ENCODE measurements at places on chromosomes 2 and 18. TPM values are rescaled to one million over a fixed set of nuclear protein-coding genes. Genes with fewer than 3 reads are reported as not detected.
A peak's percentile ranks its signal among the peaks of the same experiment; 100 is the strongest.

- peak overlapping the region; percentile 86 for H3K4me3 ChIP-seq
- H3K27me3 ChIP-seq: peaks cover 10% of the 10 kb centered on the region
- H3K36me3 ChIP-seq: peaks cover 44% of the 10 kb centered on the region
- peaks cover 5% of the 10 kb centered on the region for H3K4me1 ChIP-seq
- ATAC-seq: no peak
Measured at GRCh38 chr18:659597-659996, 2.1 kb downstream of the TYMS start.

DNA sequence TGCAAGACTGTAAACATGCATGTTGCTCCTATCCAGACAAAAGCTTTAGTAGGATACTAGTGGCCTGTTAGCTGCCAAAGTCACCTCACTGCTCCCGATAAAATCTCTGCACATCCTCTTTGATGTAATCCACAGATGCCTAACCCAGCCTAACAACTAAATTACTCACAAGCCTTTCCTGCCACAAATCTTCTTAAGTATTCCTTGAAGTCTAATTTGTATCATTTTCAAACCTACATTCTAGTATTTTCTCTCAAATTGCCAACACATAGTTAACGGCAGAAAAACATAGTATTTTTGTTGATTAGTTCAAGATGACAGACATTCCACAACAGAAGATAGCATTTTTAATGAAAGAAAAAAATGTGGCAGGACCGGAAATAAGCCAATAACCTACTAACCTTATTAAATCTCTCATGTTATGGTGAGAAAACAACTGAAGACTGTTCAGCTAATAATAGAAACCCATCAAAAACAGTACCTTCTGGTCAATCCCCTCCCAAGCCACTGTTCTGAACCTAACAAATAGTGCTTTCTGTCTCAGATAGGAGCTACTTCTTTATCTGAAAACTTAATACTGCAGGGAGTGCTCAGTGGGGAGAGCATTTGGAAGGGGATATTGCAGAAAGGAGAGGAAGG, at the start of gene MPP4:
MPP4 (minus strand) TSS at position 57 of the 639 bp plus-strand sequence. CDS start 4,690 bp downstream, outside the sequence.
- peaks cover 12% of the 10 kb centered on the region for H3K4me1 ChIP-seq
- peaks cover 20% of the 10 kb centered on the region for H3K36me3 ChIP-seq
- no peak for ATAC-seq
- H3K27me3 ChIP-seq: no peaks in the 10 kb centered on the region
- H3K27ac ChIP-seq: no peak within 1 kb of the TSS

DNA sequence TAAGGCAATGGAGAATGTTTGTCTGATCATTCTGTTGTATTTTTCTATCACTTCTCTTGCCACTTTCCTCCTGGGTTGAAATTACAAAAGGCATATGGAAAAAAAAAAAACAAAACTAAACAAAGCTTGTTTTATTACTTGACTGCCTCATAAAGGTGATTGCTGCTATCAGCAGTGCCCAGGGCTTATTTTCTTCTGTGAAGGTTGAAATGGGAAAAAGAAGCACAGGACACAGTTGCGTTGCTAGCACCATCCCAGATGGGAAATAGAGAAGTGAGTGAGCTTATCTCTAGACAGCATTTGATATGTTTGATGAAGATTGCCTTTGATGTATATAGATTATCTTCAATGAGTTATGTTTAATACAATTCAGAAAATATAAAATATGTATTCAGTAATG, 633.8 kb upstream of the ZNF804A start:
- no peaks in the 10 kb centered on the region for H3K27me3 ChIP-seq
- H3K4me1 ChIP-seq: no peaks in the 10 kb centered on the region
- no peak overlapping the region for H3K4me3 ChIP-seq
- ATAC-seq: no peak
- no peaks in the 10 kb centered on the region for H3K36me3 ChIP-seq
- no peak overlapping the region for H3K27ac ChIP-seq

DNA sequence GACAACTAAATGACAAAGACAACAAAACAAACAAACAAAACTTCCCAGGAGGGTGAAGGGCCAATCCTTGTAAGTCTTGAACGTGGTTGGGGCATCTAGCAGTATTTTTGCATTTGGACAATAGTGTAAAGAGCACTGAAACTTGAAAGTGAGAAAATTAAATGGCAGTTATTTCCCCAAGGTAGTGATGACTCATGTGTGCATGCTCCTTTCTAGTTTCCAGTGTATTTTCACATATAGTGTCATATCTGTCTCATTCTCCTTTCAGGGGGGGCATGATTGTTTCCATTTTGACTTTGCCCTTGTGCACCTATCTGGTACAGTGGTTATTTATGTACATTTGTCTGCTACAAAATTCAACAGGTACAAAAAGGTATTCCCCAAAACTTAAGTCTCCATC, 39.5 kb downstream of the CERS6 start:
- peaks cover 30% of the 10 kb centered on the region for H3K4me1 ChIP-seq
- no peak overlapping the region for H3K4me3 ChIP-seq

GRCh38 chr18:36017232-36017631, 44.8 kb downstream of the RMP24 start:
- ATAC-seq: no peak
- no peak overlapping the region for H3K27ac ChIP-seq
- no peaks in the 10 kb centered on the region for H3K27me3 ChIP-seq
- H3K4me3 ChIP-seq: no peak overlapping the region

GRCh38 chr2:73068147-73068546, 3.4 kb downstream of the SFXN5 start:
- no peak overlapping the region for H3K4me3 ChIP-seq
- no peak overlapping the region for H3K27ac ChIP-seq
- ATAC-seq: no peak
- no peaks in the 10 kb centered on the region for H3K27me3 ChIP-seq
- H3K4me1 ChIP-seq: peaks cover 25% of the 10 kb centered on the region

DNA sequence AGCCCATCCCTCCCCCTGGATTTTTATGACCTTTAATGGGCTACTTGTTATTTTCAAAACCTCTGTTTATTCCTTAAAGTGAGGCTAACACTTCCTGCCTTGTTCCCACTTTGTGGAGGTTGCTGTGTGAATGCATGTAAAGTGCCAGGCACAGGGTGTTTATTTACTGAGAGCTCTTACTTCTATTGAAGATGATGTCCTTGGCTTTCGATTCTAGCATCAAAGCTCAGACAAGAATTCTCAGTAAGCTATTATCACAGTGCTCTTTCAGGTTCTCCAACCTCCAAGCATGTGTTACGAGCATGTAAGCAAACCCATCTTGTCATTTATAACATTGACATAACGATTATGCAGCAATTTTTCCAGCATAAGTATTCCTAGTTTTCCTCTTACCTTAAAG, 44.2 kb downstream of the DPYSL5 start:
- no peaks in the 10 kb centered on the region for H3K4me1 ChIP-seq
- no peak overlapping the region for H3K4me3 ChIP-seq
- no peak for ATAC-seq
- H3K36me3 ChIP-seq: no peaks in the 10 kb centered on the region
- H3K27me3 ChIP-seq: peaks cover 14% of the 10 kb centered on the region

- ATAC-seq: no peak
- no peaks in the 10 kb centered on the region for H3K27me3 ChIP-seq
- H3K4me3 ChIP-seq: no peak overlapping the region
- H3K36me3 ChIP-seq: no peaks in the 10 kb centered on the region
Measured at GRCh38 chr18:37676276-37676675, 110.7 kb upstream of the CELF4 start.

DNA sequence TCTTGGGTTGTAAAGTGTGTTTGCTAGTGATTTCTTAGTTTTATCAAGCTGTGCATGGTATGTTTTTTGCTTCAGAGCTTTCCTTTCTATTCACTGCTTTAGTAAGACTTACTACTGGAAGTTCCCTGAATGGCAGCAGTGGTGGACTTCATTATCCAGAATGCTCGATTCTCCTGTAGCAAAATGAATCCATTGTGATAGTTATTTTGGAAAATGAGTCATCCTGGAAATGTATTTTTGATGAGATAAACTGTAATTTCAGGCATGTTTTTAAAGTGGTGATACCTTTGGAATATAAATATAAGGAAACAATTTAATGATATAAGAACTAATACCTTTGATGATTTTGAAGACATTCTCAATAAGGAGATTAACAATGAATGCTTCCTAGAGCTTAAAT, 387.1 kb downstream of the PTPRM start:
- ATAC-seq: no peak
- no peaks in the 10 kb centered on the region for H3K27me3 ChIP-seq
- H3K4me3 ChIP-seq: peak overlapping the region; percentile 68
- H3K4me1 ChIP-seq: peaks cover 16% of the 10 kb centered on the region
- H3K27ac ChIP-seq: peak overlapping the region; percentile 81
- H3K36me3 ChIP-seq: peaks cover 5% of the 10 kb centered on the region

DNA sequence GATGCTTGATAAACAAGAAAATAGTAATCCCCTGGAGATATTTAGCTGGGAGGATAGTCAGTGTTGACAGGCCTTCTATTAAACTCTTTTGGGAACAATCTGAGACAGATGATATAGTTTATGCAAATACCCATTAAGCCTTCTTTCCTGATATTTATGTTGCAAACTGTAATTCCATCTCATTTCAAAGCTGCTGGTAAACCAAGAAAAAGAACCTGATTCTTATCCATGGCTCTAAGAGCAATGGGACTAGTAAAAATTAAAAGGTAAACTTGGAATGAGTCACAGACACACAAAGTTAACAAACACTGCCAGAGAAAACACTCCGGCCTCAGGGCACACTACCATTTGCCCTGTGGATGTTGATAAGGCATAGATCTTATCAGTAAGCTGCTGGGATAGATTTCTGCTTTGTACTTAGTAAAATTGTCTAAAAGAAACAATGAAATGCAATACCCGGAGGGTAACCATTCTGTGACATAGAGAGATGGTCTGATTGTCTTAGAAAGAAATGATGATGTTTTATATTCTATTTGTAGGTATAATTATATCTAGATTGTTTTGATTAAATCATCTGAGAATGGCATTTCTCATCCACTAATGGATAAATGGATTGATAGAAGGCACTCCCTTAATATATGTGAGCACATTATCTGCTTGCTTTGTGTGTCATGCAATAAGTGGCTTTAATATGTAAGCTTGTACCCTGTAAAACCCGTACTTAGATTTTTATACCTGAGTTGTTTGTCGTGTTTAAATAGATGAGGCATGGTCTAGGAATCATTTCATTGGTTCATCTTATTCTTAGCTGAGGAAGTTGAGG, 13.2 kb downstream of the GALR1 start:
- no peaks in the 10 kb centered on the region for H3K4me1 ChIP-seq
- ATAC-seq: no peak
- H3K27me3 ChIP-seq: peaks cover 12% of the 10 kb centered on the region
- no peak overlapping the region for H3K4me3 ChIP-seq
- H3K27ac ChIP-seq: no peak overlapping the region
- H3K36me3 ChIP-seq: no peaks in the 10 kb centered on the region

- H3K27me3 ChIP-seq: peaks cover 6% of the 10 kb centered on the region
- ATAC-seq: no peak
- H3K4me3 ChIP-seq: no peak overlapping the region
- H3K36me3 ChIP-seq: no peaks in the 10 kb centered on the region
- H3K27ac ChIP-seq: no peak overlapping the region
Measured at GRCh38 chr2:167689444-167689843, 558.0 kb downstream of the STK39 start.

GRCh38 chr2:137708311-137708710, 256.0 kb upstream of the HNMT start:
- no peaks in the 10 kb centered on the region for H3K36me3 ChIP-seq
- no peaks in the 10 kb centered on the region for H3K4me1 ChIP-seq
- H3K27ac ChIP-seq: no peak overlapping the region
- H3K27me3 ChIP-seq: no peaks in the 10 kb centered on the region

- H3K36me3 ChIP-seq: peaks cover 12% of the 10 kb centered on the region
- no peak overlapping the region for H3K4me3 ChIP-seq
- no peak overlapping the region for H3K27ac ChIP-seq
Measured at GRCh38 chr2:63029058-63029457, 21.6 kb upstream of the OTX1 start.

DNA sequence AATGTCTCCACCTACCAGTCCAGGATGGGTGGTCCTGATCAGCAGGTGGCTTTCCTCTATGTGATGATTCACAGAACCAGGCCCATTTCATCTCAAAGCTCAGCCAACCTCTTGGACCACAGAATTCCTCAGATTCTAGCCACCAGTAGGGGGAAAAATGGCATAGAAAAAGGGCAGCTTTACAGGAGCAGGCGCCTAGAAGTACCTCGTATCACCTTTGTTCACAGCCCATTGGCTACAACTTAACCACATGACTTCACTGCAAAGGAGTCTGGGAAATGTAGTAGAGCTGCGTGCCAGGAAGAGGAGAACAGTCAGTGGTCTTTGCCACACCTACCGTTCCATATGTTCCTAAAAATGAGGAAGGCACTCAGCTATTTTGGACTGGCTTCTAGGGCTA, 62.8 kb upstream of the DTNA start:
- peaks cover 6% of the 10 kb centered on the region for H3K27me3 ChIP-seq
- no peaks in the 10 kb centered on the region for H3K4me1 ChIP-seq
- H3K4me3 ChIP-seq: no peak overlapping the region
- H3K36me3 ChIP-seq: no peaks in the 10 kb centered on the region
- no peak overlapping the region for H3K27ac ChIP-seq
- no peak for ATAC-seq

DNA sequence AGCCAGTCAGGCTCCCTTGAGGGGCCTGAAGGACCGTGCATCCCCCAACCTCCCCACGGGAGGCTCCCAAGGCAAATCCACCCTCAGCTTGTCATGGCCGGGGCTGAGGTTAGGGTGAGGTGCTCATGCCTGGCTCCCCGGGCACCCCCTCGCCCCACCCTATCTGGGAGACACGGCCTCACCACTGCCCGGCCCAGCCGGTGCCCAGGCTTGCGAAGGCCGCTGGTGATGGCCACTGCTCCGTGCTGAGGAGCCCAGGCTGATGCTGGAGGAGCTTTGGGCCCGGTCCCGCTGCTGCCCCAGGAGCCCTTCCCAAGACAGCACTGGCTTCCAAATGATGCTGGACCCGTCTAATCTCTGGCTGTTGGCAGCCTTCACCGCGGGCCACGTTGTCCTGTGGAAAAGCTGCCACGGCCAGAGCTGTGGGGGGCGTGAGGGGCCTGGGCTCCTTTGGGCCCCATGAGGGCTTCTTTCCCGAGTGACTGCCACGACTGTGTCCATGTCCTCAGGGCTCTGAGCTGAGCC, 135.7 kb upstream of the CTDP1 start:
- H3K27me3 ChIP-seq: peaks cover 3% of the 10 kb centered on the region
- ATAC-seq: no peak
- no peak overlapping the region for H3K27ac ChIP-seq
- H3K4me3 ChIP-seq: no peak overlapping the region
- H3K4me1 ChIP-seq: peaks cover 7% of the 10 kb centered on the region

DNA sequence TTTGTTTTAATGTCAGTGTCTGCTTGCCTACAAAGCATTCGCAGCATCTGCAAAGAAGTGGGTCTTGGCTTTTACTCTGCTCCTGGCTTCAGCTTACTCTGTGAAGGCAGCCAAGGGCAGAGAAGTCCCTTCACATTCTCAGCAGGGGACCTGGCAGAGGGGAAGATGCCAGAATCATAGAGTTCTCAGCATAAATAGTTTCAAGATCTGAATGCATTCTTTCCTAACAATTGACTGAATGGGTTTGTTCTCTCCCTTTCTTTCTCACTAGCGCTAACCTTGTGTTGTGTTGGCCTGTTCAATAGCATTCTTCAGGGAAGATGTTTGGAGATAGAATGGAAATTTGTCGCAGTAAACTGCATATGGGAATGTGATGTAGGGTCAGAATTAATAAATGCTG, 106.9 kb downstream of the FARSB start:
- no peak overlapping the region for H3K27ac ChIP-seq
- H3K36me3 ChIP-seq: no peaks in the 10 kb centered on the region
- H3K27me3 ChIP-seq: no peaks in the 10 kb centered on the region
- no peak overlapping the region for H3K4me3 ChIP-seq
- H3K4me1 ChIP-seq: no peaks in the 10 kb centered on the region

RNF152 gene
- 0.11 TPM for total RNA-seq

VIL1 gene
- not detected for total RNA-seq

FARP2 gene
- 26.1 TPM for total RNA-seq

TMEM37 gene
- not detected for total RNA-seq

AKAIN1 gene
- not detected for total RNA-seq

SLC25A52 gene
- total RNA-seq: not detected
